ENCODE measurements at places on chromosomes 16 and 17.

- H3K27ac ChIP-seq = no peak overlapping the region
- H3K4me1 ChIP-seq = peaks cover 25% of the 10 kb centered on the region
- no peak overlapping the region for H3K4me3 ChIP-seq
- H3K27me3 ChIP-seq = no peaks in the 10 kb centered on the region
- no peak for DNase-seq
- H3K36me3 ChIP-seq = no peaks in the 10 kb centered on the region
These were observed 3.5 kb downstream of the C17orf100 start for GRCh38 chr17:6654841-6655731.

DNA sequence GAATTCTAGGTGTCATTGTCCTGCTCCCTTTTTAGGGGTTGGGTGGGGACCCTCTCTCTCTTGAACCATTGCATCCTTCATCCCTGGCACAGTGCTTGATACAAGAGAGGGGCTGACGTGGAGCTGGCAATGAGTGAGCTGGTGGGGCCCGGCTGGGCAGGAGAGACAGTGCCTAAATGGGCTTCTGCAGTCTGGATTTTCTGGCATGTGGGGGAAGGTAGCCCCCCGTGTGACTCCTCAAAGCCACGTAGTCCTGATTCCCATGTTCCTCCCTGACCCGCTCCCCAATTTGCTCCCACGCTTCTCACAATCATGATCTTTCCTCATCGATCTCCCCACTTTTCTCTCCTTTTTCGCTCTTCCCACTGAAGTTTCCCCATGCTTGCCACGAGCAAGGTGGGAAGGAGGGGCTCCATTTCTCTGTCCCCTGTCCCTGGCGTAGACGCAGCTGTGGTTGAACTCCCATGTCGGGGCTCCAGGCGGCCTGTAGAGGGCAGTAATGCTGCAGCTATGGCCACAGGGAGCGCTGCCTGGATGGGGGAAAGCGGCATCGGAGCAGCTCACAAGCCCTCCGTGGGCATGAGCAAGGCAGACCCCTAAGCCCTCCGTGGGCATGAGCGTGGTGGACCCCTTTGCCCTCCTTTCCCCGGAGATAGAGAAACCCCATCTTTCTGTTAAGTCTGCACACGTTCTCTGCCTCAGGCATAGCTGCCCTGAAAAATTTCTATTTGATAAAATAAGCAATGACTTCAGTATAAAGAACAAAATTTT, 47.5 kb downstream of the HAPSTR1 start:
- no peak overlapping the region for H3K27ac ChIP-seq
- no peaks in the 10 kb centered on the region for H3K36me3 ChIP-seq
- H3K27me3 ChIP-seq = no peaks in the 10 kb centered on the region
- peak; percentile 69 for DNase-seq
- H3K4me1 ChIP-seq = peaks cover 9% of the 10 kb centered on the region
- no peak overlapping the region for H3K4me3 ChIP-seq

DNA sequence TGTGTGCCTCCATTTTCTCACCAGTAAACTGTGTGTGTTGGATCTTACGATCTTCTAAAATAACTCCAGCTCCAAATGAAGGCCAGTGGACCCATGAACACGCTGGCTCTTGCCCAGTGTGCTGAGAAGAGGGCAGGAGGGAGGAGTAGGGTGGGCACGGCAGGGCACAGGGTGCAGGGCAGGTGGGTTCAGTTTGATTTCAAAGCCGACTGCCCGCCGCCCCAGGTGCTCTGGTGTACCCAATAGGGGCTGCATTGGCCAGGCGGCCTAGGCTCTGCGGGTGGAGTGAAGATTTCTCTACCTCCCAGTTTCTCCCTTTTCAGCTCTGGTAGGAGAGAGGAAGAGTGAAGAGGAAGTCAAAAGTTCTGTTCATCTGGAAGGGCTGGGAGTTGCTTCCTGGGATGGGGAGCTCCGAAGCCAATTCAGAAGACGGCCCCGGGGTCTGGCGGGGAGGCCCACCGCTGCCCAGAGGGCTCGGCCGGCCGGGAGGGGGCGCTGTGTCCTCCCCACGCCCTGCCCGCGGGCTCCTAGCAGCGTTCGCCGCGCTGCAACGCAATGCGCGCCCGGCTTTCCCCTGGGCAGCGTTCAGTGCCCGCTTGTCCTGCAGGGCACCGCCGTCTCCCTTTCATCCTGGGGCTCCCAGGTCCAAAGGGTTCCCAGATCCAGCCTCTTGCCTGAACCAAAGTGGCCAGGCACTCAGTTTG, 1.1 kb upstream of the CRHR1 start:
- DNase-seq = peak; percentile 55
- H3K36me3 ChIP-seq = no peaks in the 10 kb centered on the region
- H3K4me1 ChIP-seq = no peaks in the 10 kb centered on the region
- no peak overlapping the region for H3K27ac ChIP-seq
- no peak overlapping the region for H3K4me3 ChIP-seq

- peak overlapping the region; percentile 68 for H3K27ac ChIP-seq
- peak; percentile 47 for DNase-seq
- H3K4me3 ChIP-seq = peak overlapping the region; percentile 77
- peaks cover 34% of the 10 kb centered on the region for H3K36me3 ChIP-seq
- H3K27me3 ChIP-seq = no peaks in the 10 kb centered on the region
- peaks cover 16% of the 10 kb centered on the region for H3K4me1 ChIP-seq
These were observed 3.2 kb downstream of the ACTG1 start for GRCh38 chr17:81509207-81509971.

DNA sequence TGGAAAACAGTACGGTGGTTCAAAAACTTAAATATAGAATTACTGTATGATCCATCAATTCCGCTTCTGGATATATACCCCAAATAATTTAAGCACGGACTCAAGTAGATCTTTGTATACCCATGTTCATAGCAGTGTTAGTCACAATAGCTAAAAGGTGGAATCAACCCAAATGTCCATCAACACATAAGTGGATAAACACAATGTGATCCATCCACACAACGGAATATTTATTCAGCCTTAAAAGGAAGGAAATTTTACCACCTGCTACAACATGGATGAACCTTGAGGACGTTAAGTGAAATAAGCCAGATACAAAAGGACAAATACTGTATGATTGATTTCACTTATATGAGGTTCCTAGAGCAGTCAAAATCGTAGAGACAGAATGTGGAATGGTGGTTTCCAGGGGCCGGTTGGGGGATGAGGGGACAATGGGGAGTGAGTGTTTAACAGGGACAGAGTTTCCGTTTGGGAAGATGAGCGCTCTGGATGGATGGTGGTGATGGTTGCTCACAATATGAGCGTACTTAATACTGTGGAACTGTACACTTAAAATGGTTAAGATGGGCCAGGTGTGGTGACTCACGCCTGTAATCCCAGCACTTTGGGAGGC, 5.4 kb upstream of the RNF222 start:
- no peaks in the 10 kb centered on the region for H3K4me1 ChIP-seq
- H3K27me3 ChIP-seq = no peaks in the 10 kb centered on the region
- H3K4me3 ChIP-seq = no peak overlapping the region
- no peak for DNase-seq
- H3K27ac ChIP-seq = no peak overlapping the region

DNA sequence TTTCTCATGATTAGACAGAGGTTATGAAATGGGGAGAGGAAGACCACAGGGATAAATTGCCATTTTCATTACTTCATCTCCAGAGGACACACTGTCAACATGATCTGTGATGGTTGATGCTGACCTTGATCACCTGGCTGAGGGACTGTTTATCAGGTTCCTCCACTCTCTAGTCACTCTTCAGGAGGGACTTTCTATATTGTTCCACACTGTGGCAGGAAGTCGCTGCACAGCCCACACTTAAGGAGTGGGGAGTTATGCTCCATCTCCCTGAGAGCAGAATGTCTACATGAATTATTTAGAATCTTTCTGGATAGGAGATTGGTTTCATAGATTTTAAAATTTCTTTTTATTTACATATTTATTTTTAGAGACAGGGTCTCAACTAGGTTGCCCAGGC, 46.7 kb downstream of the CYB5B start:
- peaks cover 3% of the 10 kb centered on the region for H3K4me1 ChIP-seq
- H3K27me3 ChIP-seq = no peaks in the 10 kb centered on the region

GRCh38 chr16:87681981-87682570, 79.8 kb downstream of the JPH3 start:
- no peak overlapping the region for H3K27ac ChIP-seq
- H3K4me3 ChIP-seq = no peak overlapping the region
- H3K36me3 ChIP-seq = no peaks in the 10 kb centered on the region
- H3K27me3 ChIP-seq = no peaks in the 10 kb centered on the region

DNA sequence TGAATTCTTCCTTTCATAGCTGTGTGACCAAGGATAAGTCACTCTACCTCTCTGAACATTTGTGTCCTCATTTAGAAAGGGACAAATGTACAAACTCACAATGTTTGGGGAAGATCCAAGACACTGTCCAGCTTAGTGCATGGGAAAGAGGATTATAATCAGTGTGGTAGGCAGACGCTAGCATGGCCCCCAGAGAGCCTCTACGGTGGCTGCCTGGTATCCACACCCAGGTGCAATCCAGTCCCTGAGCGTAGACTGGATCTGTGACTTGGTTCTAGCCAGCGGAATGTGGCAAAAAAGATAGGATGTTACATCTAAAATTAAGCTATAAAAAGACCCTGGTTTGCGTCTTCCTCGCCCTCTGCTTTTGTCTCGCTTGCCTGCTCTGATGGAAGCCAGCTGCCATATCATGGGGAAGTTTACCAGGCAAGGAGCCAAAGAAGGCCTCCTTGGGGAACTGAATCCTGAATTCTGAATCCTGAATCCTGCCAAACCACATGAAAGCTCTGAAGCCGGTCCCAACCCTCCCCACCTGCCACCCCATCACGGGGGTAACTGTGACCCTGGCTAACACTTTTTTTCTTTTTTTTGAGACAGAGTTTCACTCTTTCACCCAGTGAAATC, 51.7 kb downstream of the PLXDC1 start:
- no peak for DNase-seq
- H3K27me3 ChIP-seq = no peaks in the 10 kb centered on the region

DNA sequence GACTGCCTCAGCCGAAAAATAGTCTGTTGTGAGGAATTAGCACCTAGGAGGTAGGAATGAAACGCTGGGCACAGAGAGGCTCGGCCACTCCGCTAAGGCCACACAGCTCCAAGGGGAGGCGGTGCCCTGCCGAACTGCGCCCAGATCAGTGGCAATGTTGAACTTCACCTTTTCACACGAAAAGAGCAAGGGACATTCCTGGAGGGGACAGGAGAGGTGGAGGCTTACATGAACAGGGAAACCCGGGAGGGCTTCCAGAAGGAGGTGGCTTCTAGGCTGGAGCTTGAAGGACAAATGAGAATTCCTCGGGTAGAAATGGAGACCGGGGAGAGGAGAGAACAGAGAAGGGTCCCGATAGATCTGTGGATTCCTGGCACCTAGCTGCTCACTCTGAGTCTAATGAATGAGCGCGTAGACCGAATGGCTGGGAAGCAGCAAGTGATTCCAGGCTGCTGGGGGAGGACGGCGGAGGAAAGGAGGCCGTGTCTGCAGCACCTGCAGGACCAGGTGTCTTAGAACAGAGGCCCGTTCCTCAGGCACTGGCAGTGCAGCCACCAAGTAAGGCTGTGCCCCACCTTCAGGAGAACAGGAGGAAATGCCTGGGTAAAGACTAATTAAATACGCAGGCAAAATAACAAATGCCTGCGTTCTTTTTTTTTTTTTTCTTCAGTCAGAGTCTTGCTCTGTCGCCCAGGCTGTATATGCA, 722 bp upstream of the SLC38A10 start:
- H3K4me3 ChIP-seq = peak overlapping the region; percentile 82
- H3K36me3 ChIP-seq = no peaks in the 10 kb centered on the region
- H3K27ac ChIP-seq = peak overlapping the region; percentile 94
- no peaks in the 10 kb centered on the region for H3K27me3 ChIP-seq
- peaks cover 22% of the 10 kb centered on the region for H3K4me1 ChIP-seq

- H3K4me3 ChIP-seq = no peak overlapping the region
- no peaks in the 10 kb centered on the region for H3K27me3 ChIP-seq
- H3K36me3 ChIP-seq = no peaks in the 10 kb centered on the region
- no peak for DNase-seq
- no peaks in the 10 kb centered on the region for H3K4me1 ChIP-seq
These were observed 26.9 kb downstream of the USP43 start for GRCh38 chr17:9672266-9672665.

DNA sequence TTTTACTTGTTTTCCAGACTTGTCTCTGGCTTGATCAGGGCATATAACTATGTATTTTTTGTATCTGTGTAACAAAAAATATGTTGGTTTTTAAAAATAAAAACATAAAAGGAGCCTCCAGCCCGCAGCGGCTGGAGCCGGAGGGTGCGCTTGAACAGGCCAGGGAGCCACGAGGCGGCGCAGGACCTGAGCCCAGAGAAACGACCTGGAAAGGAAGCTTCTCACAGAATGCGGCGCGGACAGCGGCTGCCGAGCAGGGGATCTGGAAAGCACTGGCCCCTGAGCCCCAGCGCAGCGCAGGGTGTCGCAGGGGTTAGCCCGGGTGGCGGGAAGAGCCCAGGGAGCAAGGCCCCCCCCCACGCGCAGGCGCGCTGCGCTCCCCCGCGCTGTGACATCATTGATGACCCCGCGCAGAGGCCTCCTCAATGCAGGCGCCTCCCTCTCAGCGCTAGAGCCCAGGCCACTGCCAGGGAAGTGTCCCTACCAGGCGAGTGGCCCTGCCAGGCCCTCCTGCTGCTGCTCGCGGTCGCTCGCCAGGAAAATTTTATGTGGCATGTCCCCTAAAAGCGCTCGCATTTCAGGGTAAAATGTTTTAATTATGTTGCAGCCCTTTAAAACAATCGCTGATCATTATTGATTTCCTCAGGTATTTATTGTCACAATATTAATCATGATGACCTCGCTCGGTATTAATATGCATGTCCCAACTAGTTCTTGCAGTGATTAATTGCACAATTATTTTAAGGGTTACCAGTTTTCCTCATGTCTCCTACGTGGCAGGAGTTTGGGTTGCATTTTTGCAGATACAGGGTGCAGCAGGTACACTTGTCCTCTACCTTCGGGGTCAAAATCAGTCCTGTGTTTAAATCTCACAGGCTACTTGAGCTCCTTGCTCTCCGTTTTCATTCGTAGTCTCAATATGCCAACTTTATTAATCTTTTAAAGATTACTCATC, 134.2 kb downstream of the USP22 start:
- peak overlapping the region; percentile 63 for H3K27ac ChIP-seq
- no peaks in the 10 kb centered on the region for H3K36me3 ChIP-seq
- H3K4me3 ChIP-seq = peak overlapping the region; percentile 50
- H3K27me3 ChIP-seq = no peaks in the 10 kb centered on the region
- peaks cover 7% of the 10 kb centered on the region for H3K4me1 ChIP-seq

- DNase-seq = no peak
- no peak overlapping the region for H3K4me3 ChIP-seq
- H3K4me1 ChIP-seq = no peaks in the 10 kb centered on the region
- no peaks in the 10 kb centered on the region for H3K36me3 ChIP-seq
These were observed 13.8 kb upstream of the WFIKKN1 start for GRCh38 chr16:616733-617586.

- H3K27me3 ChIP-seq = no peaks in the 10 kb centered on the region
- no peak for DNase-seq
- H3K36me3 ChIP-seq = peaks cover 6% of the 10 kb centered on the region
- no peak overlapping the region for H3K4me3 ChIP-seq
- no peaks in the 10 kb centered on the region for H3K4me1 ChIP-seq
These were observed 81.0 kb downstream of the USP31 start for GRCh38 chr16:23068079-23068736.

Measured in naive thymus-derived CD4-positive, alpha-beta T cell (primary cell).